ENCODE measurements at places on chromosomes 1 and 21.
A peak's percentile ranks its signal among the peaks of the same experiment; 100 is the strongest.

- peak; percentile 82 for DNase-seq
Measured at GRCh38 chr1:174998569-174999215, 1.1 kb upstream of the CACYBP start.

- DNase-seq: no peak
Measured at GRCh38 chr1:217983051-217983375, 302.1 kb upstream of the RRP15 start.

DNA sequence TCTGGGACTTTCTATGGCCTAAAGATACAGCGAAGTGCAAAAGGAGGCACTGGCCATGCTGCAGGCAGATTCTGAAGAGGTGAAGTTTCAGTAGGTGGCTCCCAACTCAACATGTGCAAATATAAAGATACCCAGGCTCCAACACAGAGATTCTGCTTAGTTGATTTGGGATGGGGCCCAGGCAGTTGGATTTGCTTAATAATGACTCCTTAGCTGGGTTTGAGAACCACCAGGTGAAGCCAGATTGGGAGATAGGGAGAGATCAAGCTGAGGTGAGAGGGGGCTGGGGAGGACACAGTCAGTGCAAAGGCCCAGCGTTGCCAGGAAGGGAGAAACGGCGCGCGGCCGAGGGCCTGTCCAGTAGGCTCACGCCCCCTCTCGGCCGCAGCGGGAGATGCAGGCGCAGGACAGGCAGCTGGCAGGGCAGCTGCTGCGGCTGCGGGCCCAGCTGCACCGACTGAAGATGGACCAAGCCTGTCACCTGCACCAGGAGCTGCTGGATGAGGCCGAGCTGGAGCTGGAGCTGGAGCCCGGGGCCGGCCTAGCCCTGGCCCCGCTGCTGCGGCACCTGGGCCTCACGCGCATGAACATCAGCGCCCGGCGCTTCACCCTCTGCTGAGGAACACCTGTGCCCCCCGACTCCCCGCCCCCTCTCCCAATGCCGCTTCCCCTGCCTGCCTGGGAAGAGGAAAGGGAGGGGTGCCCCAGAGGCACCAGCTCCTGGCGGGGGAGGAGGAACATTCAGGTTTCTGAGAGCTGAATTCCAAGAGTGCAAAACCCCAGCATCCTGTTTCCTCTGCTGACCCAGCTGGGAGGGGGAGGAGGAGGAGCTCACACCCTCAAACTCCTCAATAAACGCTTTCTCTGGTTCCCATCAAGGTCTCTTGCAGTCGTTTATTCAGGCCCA, 1.2 kb downstream of the FAM167B start:
- peak; percentile 73 for DNase-seq

- DNase-seq: no peak
Measured at GRCh38 chr1:61221642-61222041, 139.3 kb downstream of the NFIA start.

- no peak for DNase-seq
Measured at GRCh38 chr21:44871576-44872269, 1.8 kb downstream of the PTTG1IP start.

DNA sequence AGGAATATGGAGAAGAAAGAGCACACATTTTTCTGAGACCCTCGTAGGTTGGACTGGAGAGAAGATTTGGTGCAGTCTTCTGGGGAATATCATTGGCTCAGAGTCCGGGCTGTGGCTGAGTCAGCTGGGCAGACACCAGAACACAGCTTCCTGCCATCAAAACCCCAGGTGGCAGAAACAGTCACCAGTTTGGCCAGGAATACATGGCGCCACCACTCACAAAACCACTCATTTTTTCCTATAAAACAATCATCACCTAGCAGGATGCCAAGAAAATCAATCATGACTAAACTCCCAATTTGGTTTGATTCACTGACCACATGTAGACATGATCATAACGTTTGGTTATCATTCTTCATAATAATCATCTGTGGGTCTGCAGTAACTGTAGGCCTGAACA, 178.1 kb upstream of the PBX1 start:
- no peak for DNase-seq

- DNase-seq: peak; percentile 61
Measured at GRCh38 chr1:1000357-1001056, 610 bp upstream of the HES4 start.

GRCh38 chr21:44552681-44553080, 1.4 kb upstream of the KRTAP10-2 start:
- DNase-seq: no peak

GRCh38 chr1:226066415-226067078, 4.0 kb downstream of the H3-3A start:
- no peak for DNase-seq

- no peak for DNase-seq
Measured at GRCh38 chr1:165941531-165941930, 114.1 kb downstream of the UCK2 start.

DNA sequence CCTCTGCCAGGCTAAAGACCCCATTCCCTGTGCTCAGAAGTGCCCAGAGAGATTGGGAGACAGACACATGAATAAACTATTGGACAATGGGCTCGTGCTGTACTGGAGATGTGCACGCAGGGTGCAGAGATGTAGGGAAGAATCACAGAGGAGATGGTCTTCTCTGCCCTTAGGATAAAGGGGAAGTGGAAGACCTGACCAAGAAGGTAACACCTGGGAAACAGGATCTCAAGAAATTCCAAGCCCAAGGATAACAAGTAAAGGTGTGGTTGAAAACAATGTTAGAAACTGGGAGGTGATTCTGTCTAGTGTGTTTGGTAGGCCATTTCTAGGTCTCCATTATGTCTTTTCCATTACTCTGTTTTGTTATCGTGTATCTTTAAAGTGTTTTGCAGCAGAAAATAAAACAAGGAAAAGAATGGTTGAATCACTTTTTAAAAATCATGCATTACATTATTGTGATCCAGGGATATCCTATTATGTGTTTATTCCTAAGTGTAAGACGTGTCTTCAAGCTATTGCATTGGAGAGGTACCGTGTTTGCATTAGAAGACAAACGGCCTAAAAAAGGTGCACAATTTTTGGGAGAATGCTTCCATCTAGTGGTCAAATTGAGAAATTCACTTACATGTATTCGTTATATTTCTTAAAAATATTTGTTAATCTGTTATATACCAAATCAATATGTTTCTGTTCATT, 40.8 kb upstream of the KCTD3 start:
- peak; percentile 4 for DNase-seq

- no peak for DNase-seq
Measured at GRCh38 chr1:14263225-14263624, 335.3 kb upstream of the KAZN start.

DNA sequence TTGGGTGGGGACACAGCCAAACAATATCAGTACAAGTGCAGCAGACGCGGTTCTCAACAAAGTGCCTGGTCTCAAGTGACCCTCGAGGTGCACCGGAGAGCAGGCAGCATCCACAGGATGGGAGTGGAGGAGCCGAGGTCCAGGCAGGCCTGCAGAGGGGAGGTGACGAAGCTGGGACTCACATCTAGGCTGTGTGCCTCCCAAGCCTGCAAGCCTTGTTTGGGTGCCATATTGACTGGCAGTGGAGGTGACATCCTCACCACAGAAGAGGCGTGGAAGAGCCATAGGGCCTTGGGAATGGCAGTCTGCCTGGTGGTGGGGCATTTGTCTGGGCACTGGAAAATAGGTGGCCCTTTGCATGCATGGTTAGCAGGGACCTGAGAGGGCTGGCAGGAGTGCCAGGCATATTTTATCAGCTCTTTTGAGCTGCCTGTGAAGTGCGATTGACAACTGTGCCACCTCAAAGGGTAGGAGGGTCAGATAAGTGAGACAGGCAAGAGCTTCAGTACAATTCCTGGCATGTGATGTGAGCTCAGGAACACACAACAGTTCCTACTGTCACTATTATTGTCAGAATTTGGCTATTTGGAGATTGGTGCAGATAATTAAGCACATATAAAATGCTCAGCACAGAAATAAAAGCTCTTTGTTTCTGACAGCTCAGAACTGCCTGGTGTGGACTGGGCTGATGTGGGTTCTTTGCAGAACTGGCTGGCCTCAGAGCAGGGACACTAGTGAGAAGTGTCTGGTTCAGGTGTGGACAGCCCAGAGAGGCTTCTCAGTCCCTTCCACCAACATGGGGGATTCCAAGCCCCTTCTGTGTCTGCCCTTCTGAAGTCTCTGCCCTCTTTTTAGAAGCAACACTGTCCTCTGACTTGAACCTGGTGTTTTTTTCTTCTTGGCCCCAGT, 347.6 kb upstream of the AJAP1 start:
- DNase-seq: no peak

- peak; percentile 95 for DNase-seq
Measured at GRCh38 chr1:43348809-43349593, 9.8 kb upstream of the CDC20 start.

- DNase-seq: no peak
Measured at GRCh38 chr21:45857761-45858160, 123.8 kb upstream of the COL6A1 start.

DNA sequence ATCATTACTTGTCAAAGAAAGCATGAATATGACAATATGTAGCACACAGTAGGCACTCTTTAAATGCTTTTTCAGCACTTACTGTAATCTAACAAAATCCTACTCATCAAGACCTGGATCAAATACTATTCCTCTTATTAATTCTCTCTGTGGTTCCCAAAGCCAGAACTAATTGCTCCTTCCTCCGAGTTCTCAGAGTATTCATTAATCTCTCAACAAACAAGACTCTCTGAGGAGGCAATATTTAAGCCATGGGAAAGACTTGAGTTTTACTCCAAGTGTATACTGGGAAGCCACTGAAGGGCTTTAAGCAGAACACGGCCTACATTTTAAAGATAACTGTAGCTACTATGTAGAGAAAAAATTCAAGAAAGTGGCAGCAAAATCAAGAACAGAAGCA, 79.7 kb downstream of the ENAH start:
- DNase-seq: no peak

DNA sequence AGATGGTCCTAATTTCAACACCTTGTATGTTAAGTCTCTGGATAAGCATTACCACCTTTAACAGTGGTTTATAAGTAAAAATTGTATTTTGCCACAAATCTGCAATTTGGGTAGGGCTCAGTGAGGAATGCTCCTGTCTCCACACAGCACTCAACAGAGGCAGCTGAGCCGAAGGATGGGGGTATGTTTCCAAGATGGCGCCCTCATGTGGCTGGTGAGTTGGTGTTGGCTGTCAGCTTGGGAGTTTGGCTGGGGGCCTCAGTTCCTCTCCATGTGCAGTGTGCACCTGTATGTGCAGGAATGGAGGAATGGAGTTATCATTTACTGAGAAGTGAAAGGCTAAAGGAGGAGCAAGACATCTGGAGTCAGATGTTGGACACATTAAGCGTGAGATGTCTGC, 136.8 kb downstream of the GABPA start:
- DNase-seq: no peak

- no peak for DNase-seq
Measured at GRCh38 chr1:241603731-241604245, 36.4 kb downstream of the CHML start.

DNA sequence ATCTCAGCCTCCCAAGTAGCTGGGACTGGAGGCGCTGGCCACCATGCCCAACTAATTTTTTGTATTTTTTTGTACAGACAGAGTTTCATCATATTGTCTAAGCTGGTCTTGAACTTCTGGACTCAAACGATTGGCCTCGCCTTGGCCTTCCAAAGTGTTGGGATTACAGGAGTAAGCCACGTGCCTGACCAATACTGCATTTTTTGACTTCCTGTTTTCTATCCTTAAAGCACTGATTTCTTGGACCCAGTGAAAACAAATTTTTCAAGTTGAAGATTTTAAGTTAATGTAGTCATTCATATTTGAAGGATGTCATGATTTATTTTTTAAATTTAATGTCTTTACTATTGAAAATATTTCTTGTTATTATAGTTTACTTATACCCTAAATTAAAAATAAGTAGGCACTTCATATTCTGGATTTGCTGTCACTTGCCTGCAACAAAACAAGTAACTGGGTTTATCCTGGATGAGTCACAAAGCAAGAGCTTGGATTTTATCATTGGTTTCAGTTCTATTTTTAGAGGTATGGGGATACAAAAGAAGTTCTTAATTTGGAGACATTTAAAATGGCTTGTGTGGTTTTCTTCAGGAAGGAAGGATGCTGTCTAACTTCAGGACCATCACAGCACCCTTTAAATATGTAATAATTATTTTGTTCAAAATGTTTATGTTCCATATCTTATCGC, 2.2 kb upstream of the VPS45 start:
- no peak for DNase-seq

- no peak for DNase-seq
Measured at GRCh38 chr1:210455840-210456603, 127.3 kb downstream of the HHAT start.

GRCh38 chr1:117671781-117672501, 66.1 kb downstream of the TENT5C start:
- DNase-seq: no peak

DNA sequence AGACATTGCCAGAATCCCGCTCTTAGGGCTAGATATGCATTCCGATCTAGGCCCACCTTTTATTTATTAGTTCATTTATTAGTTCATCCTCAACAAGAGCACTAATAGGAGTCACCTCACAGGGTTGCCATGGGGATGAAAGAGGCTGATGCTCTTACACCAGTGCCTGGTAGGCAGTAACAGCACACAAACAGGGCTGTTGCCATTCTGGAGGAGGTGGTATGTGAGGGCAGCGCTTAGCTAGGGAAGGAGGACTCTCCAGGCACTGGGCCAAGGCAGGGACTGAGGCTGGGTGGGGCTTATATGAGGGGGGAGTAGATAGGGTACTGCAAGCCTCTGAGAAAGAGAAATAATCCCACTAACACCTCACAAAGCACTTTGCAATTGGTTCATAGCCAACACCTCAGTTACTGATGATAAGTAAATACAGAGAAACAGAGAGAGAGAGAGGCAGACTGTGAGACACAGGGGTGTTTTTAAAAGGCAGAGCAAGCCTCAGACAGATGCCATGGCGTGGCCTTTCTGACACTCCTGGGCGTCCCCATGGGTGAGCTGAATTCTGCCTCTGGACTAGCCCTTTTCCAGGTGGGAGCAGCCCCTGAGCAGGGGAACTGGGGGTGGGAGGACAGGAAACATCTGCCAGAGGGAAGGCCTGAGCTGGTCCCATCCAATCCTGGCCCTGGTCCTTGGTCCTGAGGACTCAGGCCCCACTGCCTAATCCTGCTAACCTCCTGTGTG, 5.9 kb downstream of the FCGR2A start:
- DNase-seq: no peak

Data from NCI-H526 treated with DMSO at 0.1 percent for 48 hours (cell line).